Calu3 (cell line): ENCODE measurements at places on chromosomes 3 and 15. TPM values are rescaled to one million over a fixed set of nuclear protein-coding genes. Genes with fewer than 3 reads are reported as not detected.

The ALG1L2 gene
- 1.6 and 2.0 TPM in 2 replicates for total RNA-seq

The LYZL4 gene
- not detected in 2 replicates for total RNA-seq

The FGF7 gene
- 0.24 TPM in 1 of 2 replicates, not detected in the other for total RNA-seq

The A4GNT gene
- not detected in 2 replicates for total RNA-seq

The SERINC4 gene
- 0.33 TPM in 1 of 2 replicates, not detected in the other for total RNA-seq

DNA sequence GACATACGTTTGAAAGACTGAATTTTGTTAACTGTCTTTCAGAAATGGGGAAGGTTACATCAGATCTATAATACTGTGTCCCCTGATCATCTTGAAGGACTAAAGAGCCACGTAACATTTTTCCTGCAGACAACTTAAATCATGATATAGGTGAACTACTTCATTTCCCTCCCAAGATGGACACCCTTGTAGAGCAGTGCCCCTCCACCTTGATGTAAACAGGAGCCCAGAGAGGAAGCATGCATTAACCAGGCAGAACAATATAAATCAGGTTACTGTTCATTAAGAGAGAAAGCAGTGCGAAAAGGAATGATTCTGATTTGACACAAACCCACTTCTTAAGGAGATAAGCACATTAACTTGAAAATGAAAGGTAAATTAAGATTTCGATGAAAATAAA, 36.1 kb downstream of the USP3 start:
- no peak overlapping the region for H3K4me3 ChIP-seq
- no peak for DNase-seq
- H3K27me3 ChIP-seq, result no peaks in the 10 kb centered on the region

DNA sequence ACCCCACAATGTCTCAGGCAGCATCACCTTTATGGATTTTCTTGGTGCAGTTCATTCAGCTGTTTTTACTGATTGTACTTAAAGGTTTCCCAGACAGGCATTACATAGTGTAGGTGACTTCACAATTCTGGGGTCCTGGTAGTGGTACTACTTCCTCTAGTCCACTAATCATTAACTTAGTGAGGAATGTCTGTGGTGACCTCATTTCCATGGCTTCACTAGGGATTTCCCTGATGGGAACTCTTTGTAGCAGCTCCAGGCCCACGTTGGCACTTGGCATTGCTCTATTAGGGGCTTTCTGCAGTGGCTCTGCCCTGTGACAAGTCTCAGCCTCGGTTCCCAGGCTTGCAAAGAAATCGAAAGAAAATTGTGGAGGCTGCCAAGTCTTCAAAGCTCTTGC, 48.1 kb upstream of the NPAP1 start:
- H3K4me1 ChIP-seq, result no peaks in the 10 kb centered on the region
- H3K27me3 ChIP-seq, result no peaks in the 10 kb centered on the region
- H3K36me3 ChIP-seq, result no peaks in the 10 kb centered on the region
- H3K4me3 ChIP-seq, result no peak overlapping the region
- DNase-seq, result no peak
- no peak overlapping the region for H3K27ac ChIP-seq

- DNase-seq, result no peak
- no peak overlapping the region for H3K4me3 ChIP-seq
Observed at GRCh38 chr3:53084310-53085001, 38.6 kb upstream of the SFMBT1 start.

GRCh38 chr3:13528217-13528867, 20.6 kb upstream of the FBLN2 start:
- peaks cover 19% of the 10 kb centered on the region for H3K27me3 ChIP-seq
- no peak overlapping the region for H3K4me3 ChIP-seq

DNA sequence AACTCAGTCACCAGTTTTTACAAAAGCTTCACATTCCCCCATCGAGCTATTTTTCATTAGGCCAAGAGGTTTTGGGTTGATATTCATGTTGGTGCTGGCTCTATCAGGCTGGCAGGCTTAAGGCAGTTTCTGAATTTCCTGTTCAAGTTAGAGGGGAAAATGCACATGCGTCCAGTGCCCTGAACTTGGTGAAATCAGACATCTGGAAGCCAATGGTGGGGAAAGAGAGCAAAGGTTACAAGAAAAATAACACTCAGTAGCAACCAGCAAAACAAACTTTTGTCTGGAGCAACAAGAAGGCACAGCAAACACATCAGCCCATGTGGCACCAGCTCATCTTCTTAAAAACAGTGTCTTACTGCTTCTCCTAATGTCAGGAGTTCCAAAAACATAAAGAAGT, 155.6 kb upstream of the TSC22D2 start:
- peaks cover 45% of the 10 kb centered on the region for H3K4me1 ChIP-seq
- H3K27me3 ChIP-seq, result no peaks in the 10 kb centered on the region
- no peak for DNase-seq
- no peak overlapping the region for H3K27ac ChIP-seq

GRCh38 chr3:64686446-64686908, 1.3 kb downstream of the ADAMTS9 start:
- H3K27me3 ChIP-seq, result no peaks in the 10 kb centered on the region
- peak overlapping the region; percentile 81 for H3K4me3 ChIP-seq
- peak overlapping the region; percentile 97 for H3K27ac ChIP-seq
- H3K4me1 ChIP-seq, result peaks cover 27% of the 10 kb centered on the region

GRCh38 chr3:29898171-29898965, 617.5 kb downstream of the RBMS3 start:
- no peak overlapping the region for H3K27ac ChIP-seq
- H3K4me3 ChIP-seq, result no peak overlapping the region
- H3K36me3 ChIP-seq, result no peaks in the 10 kb centered on the region
- no peaks in the 10 kb centered on the region for H3K27me3 ChIP-seq
- DNase-seq, result no peak
- H3K4me1 ChIP-seq, result no peaks in the 10 kb centered on the region

DNA sequence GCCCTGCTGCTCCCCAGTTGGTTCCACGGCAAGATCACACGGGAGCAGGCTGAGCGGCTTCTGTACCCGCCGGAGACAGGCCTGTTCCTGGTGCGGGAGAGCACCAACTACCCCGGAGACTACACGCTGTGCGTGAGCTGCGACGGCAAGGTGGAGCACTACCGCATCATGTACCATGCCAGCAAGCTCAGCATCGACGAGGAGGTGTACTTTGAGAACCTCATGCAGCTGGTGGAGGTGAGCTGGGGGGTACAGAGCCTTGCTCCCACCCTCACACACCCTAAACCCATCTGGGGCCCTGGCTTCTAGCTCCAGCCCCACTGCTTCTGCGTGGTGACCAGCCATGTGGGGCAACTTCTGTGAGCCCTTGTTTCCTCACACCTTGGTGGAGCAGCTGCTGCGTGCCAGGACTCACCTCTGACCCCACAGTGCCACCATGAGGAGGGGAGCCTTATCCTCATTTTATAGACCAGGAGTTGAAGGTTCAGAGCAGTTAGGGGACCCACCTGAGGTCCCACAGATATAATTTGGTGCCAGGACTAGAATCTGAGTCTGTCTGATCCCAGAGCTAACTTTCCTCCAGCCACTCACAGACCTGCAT, 13.3 kb upstream of the LMAN1L start:
- no peaks in the 10 kb centered on the region for H3K27me3 ChIP-seq
- peaks cover 36% of the 10 kb centered on the region for H3K36me3 ChIP-seq
- DNase-seq, result no peak
- H3K4me3 ChIP-seq, result no peak overlapping the region
- H3K27ac ChIP-seq, result no peak overlapping the region

DNA sequence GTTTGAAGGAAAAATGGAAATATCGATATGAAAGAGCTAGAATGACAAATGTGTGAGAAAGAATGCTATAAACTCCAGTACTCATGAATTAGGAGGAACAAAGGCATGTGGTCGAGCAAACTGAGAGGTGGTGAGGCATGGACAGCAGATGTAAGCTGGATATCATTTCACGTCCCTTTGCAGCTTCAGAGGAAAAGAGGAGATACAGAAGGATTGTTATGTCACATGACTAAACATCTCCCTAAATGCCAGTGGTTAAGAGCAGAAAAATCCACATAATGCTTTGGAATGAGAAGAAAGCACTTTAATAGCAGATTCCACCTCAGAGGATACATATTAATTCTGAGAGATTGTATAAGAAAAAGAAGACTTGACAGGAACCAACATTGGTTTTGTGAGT, 248.7 kb downstream of the ZIC4 start:
- no peak overlapping the region for H3K4me3 ChIP-seq
- no peak overlapping the region for H3K27ac ChIP-seq
- DNase-seq, result no peak
- no peaks in the 10 kb centered on the region for H3K4me1 ChIP-seq
- no peaks in the 10 kb centered on the region for H3K36me3 ChIP-seq

GRCh38 chr15:92091155-92091734, 237.7 kb downstream of the SLCO3A1 start:
- no peak overlapping the region for H3K27ac ChIP-seq
- H3K4me3 ChIP-seq, result no peak overlapping the region
- no peaks in the 10 kb centered on the region for H3K36me3 ChIP-seq
- no peaks in the 10 kb centered on the region for H3K27me3 ChIP-seq

- no peaks in the 10 kb centered on the region for H3K36me3 ChIP-seq
- no peaks in the 10 kb centered on the region for H3K27me3 ChIP-seq
- no peak overlapping the region for H3K4me3 ChIP-seq
- H3K4me1 ChIP-seq, result peaks cover 10% of the 10 kb centered on the region
Observed at GRCh38 chr3:174767853-174768382, 91.2 kb upstream of the NAALADL2 start.

DNA sequence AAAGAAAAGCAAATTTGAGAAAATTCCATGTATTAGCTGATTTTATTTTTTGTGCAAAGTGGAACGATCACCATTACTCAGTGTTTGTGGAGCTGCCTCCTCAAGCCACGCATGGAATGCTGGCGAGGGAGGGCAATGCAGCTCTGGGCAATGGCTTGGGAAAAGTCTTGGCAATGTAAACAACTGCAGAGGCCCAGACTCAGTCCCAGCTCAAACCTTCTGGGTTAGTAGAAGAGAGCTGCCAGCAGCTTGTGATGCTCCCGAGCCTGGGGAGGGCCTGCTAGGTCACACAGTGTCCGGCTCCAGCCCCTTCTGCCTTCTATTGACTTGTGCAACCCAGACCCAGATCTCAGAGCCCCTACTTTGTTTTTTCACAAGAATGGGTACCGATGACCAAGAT, 4.3 kb downstream of the EPHB1 start:
- peaks cover 88% of the 10 kb centered on the region for H3K27me3 ChIP-seq
- H3K36me3 ChIP-seq, result peaks cover 11% of the 10 kb centered on the region
- H3K4me1 ChIP-seq, result peaks cover 13% of the 10 kb centered on the region
- no peak overlapping the region for H3K27ac ChIP-seq

DNA sequence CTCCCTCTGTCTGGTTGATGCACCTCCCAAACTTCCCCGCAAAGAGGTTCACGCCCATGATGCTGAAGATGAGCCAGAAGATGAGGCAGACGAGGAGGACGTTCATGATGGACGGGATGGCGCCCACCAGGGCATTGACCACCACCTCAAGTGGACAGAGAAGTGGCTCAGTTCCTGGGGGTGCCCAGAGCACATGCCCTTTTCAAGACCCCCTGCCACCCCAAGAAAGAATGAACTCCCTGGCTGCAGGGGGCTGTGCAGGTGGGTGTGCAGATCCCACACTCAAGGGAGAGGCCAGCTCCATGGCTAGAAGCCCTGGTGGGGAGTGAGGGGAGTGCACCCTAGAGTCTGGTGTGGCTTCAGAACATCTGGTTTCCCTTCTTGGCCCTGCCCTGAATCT, 64.1 kb downstream of the EXOG start:
- no peaks in the 10 kb centered on the region for H3K36me3 ChIP-seq
- no peak overlapping the region for H3K4me3 ChIP-seq
- peaks cover 59% of the 10 kb centered on the region for H3K27me3 ChIP-seq
- no peaks in the 10 kb centered on the region for H3K4me1 ChIP-seq
- DNase-seq, result no peak

- DNase-seq, result no peak
- H3K4me3 ChIP-seq, result no peak overlapping the region
- H3K4me1 ChIP-seq, result peaks cover 15% of the 10 kb centered on the region
Observed at GRCh38 chr3:123805101-123805500, 79.0 kb downstream of the MYLK start.

DNA sequence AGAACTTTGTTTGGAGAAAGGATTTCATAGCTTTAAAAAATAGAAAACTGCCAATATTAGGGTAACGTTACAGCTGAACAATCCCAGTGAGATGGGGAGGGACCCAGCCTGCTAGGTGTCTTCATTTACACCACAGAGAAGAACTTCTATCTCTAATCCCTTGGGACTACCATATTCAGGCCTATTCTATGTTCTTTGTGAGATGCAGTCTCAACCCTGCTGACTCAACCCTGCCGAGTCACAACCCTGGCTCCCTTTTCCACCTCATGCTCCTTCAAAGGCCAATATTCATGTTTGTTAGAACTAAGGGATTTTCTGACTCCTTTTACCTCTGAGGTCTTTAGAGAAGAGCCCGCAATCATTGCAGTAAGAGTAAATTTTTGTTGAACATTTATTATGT, 350.5 kb downstream of the EPHB1 start:
- peaks cover 34% of the 10 kb centered on the region for H3K27me3 ChIP-seq
- no peaks in the 10 kb centered on the region for H3K4me1 ChIP-seq
- DNase-seq, result no peak
- no peak overlapping the region for H3K4me3 ChIP-seq
- no peak overlapping the region for H3K27ac ChIP-seq

GRCh38 chr15:85623315-85624049, 171.2 kb downstream of the KLHL25 start:
- H3K27me3 ChIP-seq, result no peaks in the 10 kb centered on the region
- H3K36me3 ChIP-seq, result peaks cover 6% of the 10 kb centered on the region
- peaks cover 26% of the 10 kb centered on the region for H3K4me1 ChIP-seq
- DNase-seq, result no peak
- no peak overlapping the region for H3K4me3 ChIP-seq

GRCh38 chr3:134059671-134060560, 30.2 kb upstream of the SLCO2A1 start:
- no peak for DNase-seq
- peaks cover 88% of the 10 kb centered on the region for H3K27me3 ChIP-seq
- H3K4me3 ChIP-seq, result no peak overlapping the region
- no peak overlapping the region for H3K27ac ChIP-seq
- peaks cover 9% of the 10 kb centered on the region for H3K4me1 ChIP-seq

DNA sequence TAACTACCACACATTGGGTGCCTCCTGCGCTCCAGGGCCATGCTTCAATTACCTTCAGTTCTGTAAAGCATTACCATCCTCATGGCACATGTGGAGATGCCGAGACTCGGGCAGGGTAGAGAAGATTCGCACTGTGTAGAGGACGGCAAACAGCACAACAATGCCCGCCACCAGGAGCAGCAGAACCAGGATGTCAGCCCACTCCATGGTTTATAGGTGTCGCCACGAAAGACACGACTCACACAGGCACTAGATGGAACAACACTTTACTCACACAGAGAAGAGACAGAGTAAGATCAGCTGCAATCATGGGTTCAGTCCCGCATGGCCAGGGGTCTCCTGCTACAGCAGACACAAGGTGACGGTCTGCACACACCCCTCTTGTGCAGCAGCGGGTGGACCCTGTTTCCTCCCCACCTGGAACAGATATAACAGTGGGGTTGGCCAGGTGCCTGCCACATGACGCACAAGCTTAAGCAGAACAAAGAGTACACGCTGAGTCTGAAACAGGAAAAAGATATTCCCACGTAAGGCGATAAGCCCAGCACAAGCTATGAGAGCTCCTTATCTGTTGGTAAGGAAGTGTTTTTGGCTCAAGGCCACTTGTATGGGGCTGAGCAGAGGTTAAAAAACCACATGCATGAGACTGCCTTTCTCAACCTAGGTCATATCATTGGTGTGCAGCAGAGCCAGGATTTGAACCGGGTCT, 2.5 kb upstream of the TBC1D21 start:
- H3K4me3 ChIP-seq, result no peak overlapping the region
- no peaks in the 10 kb centered on the region for H3K36me3 ChIP-seq
- DNase-seq, result peak; percentile 22
- peaks cover 100% of the 10 kb centered on the region for H3K27me3 ChIP-seq
- H3K4me1 ChIP-seq, result peaks cover 8% of the 10 kb centered on the region

- no peak overlapping the region for H3K4me3 ChIP-seq
- peaks cover 90% of the 10 kb centered on the region for H3K27me3 ChIP-seq
- no peaks in the 10 kb centered on the region for H3K36me3 ChIP-seq
- no peak for DNase-seq
Observed at GRCh38 chr15:66153549-66154415, 99.8 kb downstream of the MEGF11 start.
